ENCODE measurements at places on chromosomes 4 and X.

DNA sequence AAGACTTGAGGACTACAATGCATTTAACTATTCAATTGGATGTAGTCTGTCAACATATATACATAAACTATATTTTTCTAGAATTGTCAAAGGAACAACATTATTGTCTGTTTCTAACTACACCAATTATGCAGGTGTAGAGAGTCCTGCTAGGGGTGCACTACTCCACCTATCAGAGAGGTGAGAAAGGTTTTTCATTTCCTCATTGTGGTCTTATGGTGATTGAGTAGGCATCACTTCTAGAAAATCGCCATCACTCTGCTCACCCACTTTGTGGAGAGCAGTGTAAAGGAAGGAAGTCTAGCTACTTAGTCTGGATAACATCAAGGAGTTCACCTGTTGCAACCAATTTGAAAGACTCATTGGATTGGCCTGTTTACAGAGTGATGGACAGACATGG is 4.4 kb upstream of the ADH1C start:
- no peak for DNase-seq

GRCh38 chr4:82713856-82714255 is 84.7 kb downstream of the SCD5 start:
- no peak for DNase-seq

GRCh38 chr4:150624055-150624454 is 42.1 kb downstream of the MAB21L2 start:
- DNase-seq = no peak

GRCh38 chrX:155333544-155334100 is 792 bp downstream of the CLIC2 start:
- no peak for DNase-seq

- DNase-seq = no peak
These were observed 587 bp downstream of the TIMM8A start for GRCh38 chrX:101347859-101348451.

GRCh38 chr4:79689740-79690139 is 281.7 kb upstream of the GK2 start:
- DNase-seq = no peak

GRCh38 chrX:131262738-131263679 is 26.1 kb downstream of the IGSF1 start:
- DNase-seq = no peak

GRCh38 chr4:128757712-128758111 is 51.8 kb upstream of the JADE1 start:
- DNase-seq = no peak

GRCh38 chr4:138706201-138706600 is 309.4 kb upstream of the NOCT start:
- DNase-seq = no peak

DNA sequence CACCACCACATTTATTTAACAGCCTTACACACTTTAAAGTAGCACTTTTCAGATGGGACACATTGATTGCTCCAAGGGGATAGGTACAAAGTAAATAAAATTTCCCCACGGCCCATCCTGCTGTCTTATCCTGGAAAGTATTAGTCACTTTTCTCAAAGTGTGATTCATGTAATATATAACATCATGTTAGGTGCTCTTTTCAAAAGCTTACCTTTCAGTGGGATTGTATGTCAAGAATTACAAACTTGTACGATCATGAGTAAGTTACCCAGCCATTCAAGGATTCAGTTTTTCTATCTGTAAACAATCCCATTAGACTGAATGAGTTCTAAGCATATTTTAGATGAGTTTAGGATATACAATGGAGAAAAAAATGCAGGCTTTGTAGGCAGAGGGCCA is 876.6 kb upstream of the GRID2 start:
- no peak for DNase-seq

DNA sequence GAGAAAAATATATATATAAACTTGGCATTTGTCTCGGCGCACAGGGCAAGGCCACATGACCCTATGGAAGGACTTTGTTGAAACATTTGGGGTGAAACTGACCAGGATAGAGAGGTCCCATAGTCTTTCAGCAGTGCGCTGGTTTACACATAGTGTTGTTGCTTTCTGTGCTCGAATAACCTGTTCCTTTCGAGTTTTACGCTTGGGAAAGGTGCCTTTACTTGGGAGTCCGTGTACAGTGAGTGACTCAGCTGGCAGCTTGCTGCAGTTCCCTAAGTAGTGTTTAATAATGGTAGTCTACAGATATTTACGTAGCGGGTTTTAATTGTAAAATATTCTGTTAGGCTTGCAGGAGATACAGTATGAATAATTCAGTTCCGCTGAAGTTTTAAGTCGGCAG is 578 bp downstream of the APOOL start:
- DNase-seq = no peak

- DNase-seq = no peak
These were observed 410.6 kb downstream of the IL1RAPL1 start for GRCh38 chrX:28997706-28998463.

- no peak for DNase-seq
These were observed 10.1 kb downstream of the SHOX start for GRCh38 chrX:640641-641040.
